ENCODE measurements at places on chromosomes 11 and 22.

DNA sequence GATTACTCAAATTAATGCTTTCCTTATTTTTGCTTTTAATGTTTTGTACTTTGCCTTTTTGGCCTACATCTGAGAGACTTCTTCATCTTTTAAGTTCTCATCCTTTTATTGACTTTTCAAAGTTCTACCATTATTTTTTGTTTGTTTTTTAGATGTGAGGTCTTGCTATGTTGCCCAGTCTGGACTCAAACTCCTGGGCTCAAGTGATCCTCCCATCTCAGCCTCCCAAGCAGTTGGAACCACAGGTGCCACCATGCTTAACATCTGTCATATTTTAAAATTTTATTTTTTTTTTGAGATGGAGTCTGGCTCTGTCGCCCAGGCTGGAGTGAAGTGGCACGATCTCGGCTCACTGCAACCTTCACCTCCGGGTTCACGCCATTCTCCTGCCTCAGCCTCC, 57.8 kb downstream of the PPP6R2 start:
- no peak for DNase-seq

DNA sequence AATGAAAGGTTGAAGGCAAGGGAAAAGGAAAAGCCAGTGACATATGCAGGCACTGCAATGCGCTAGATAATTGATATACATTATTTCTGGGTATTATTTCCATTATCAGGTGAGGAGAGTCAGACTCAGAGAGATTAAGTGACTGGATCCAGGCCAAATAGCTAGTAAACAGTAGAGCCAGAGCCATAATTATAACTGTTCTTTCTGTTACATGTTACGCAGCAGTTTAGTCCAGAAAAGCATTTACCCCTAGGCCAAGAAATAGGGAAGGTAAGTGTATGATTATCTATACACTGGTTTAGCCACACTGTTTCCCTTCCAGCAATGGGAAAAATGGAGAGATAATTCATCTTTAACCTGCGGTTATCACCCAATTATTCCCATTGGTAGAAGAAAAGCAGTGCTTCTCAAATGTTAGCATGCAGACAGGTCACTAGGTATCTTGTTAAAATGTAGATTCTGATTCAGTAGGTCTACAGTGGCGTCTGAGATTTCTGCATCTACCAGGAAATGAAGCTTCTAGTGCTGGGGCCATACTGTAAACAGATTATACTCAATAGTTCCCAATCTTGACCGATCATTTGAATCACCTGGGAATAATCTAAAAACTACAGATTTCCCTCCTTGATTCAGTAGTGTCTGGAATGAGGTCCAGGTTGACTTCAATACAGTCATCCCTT, 69.4 kb downstream of the RBFOX2 start:
- DNase-seq: no peak

- no peak for DNase-seq
Measured at GRCh38 chr11:93717501-93717900, 23.8 kb downstream of the TAF1D start.

GRCh38 chr11:76244316-76244851, 38.1 kb upstream of the WNT11 start:
- no peak for DNase-seq

DNA sequence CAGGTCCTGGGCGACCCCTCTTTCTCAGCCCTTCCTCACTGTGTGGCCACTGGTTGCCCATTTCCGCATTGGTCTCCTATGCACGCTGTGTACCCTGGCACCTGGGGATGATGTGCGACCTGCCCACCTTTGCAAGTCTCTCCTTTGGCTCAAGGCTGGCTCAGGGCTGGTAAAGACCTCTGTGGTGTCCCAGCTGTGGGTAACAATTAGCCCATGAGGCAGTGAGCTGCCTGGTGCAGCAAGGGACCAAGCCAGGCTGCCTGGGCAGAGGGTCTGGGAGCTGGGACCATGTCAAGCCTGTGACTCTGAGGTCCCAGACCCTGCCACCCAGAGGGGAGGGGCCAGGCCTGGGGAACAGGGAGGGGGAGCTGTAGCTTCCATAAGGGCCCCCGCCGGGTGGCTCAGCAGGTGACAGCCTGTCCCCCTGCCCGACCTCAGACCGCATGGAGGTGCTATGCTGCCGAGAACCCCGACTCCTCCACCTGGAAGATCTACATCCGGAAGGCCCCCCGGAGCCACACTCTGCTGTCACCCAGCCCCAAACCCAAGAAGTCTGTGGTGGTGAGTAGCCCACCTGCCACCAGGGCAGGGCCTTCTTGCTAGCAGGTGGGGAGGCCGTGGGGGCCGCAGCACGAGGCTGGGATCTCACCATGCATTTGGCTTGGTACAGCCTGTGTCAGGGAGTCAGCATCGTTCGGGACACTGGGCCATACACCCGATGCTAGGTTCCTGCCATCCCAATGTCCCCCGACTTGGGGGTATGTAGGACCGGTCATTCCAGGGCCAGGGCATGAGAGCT, 112.5 kb downstream of the KCNQ1OT1 start:
- no peak for DNase-seq

DNA sequence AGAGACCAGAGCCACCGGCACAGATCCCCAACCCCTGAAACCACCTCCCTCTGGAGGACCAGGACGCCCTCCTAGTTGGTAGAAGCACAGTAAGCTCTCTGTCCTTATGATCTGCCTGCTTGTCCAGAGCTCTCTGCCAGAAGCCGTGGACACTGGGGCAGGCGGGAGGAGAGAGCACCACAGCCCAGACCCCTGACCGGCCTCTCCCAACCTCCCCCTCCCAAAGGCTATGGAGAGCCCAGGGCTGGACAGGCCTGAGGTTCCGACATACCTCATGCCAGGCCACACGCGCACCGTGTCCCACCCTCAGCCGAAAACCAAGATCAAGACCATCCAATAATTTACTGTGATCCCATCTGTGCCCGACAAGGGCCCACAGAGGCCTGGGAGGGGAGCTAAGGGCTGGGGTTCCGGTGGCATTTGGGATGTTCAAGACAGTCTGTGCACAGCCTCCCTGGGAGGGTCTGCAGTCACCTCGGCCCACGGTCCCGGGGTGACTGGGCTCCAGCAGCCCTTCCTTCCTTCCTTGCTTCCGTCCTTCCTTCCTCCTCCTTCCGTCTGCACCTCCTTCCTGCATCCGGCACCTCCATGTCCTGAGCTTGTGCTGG, 3.4 kb downstream of the HRAS start:
- no peak for DNase-seq

GRCh38 chr11:62882431-62882749, 1.7 kb downstream of the SLC3A2 start:
- no peak for DNase-seq

GRCh38 chr11:953512-953911, 27.8 kb downstream of the AP2A2 start:
- DNase-seq: no peak

DNA sequence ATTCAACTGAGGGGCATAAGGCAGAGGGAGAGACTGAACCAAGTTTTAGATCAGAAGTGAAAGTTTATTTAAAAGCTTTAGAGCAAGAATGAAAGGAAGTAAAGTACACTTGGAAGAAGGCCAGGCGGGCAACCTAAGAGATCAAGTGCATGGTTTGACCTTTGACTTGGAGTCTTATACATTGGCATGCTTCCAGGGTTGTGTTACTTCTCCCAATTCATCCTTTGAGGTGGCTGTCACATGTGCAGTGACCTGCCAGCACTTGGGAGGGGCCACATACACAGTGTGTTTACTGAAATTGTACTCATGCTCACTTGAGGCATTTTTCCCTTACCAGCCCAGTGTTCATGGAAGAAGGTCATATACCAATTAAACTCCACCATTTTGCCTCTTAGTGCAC, 30.4 kb downstream of the CYP2R1 start:
- no peak for DNase-seq

DNA sequence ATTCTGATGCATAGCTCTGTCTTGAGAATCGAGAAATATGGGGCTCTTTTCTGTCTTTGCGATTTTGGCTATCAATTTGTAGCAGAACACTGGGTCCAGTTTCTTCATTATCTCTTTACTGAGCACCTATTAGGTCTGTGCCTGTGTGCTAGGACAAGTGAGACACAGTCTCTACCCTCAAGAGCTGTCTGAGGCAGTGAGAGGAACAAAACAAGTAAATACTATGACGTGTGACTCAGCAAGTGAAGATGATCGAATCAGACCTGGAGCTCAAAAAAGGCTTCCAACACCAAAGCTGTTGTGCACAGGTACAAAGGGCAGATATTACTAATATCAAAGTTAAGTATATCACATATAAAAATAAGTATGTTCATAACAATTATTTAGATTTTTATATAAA, 52.4 kb downstream of the LGR4 start:
- DNase-seq: no peak

DNA sequence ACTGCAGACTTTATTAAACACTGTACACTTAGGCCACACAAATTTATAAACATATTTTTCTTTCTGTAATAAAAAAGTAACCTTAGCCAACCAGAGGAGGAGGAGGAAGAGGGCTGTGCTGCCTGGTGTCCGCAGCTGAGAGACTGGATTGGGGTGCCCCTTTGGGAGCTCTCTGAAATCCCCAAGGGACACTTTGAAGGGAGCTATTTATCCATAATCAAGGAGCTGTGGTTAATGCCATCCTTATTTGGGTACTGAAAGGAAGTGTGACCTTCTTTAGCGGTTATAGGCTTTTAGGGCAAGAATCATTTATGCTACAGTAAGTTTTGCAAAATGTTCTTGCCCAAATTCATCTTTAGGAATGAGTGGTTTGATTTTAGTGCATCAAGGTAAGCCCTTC, 125.8 kb downstream of the RASSF10 start:
- DNase-seq: no peak

DNA sequence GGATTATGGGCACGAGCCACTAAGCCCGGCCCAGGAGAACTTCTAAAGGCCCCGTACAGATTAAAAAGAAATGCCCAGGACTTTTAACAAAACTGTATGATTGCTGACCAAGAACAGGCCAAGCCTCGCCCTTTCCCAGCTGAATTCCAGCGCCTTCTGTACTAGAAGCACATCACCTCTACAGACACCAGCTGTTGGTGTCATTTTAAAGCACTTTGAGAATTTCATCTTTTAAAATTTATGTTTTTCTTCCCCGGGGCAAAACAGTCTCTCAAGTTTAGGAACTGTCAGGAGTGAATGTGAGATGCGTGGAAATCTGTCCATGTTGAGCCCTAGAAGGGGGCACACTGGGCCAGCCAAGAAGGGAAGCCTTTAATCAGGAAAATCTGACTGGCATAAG, 362.4 kb downstream of the LARGE1 start:
- DNase-seq: no peak

DNA sequence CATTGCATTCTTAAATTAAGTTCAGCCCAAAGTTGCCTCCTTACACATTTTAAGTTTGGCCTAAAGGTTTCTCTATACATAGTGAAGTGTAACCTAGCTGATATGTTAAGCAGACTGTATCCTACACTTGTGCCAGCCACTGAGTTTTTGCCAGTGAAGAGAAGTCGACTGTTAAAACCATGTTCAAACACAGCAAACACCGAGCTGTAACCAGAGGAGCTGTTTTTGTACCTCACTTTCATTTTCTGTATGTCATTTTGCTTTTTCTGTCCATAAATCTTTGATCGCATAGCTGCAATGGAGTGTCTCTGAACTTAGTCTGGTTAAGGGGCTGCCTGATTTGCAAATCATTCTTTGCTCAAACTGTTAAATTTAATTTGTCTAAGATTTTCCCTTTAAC, 403.7 kb downstream of the LUZP2 start:
- DNase-seq: no peak

- DNase-seq: no peak
Measured at GRCh38 chr22:36166518-36167220, 6.1 kb upstream of the APOL3 start.

- DNase-seq: no peak
Measured at GRCh38 chr22:48960980-48961660, 866.6 kb downstream of the BRD1 start.

DNA sequence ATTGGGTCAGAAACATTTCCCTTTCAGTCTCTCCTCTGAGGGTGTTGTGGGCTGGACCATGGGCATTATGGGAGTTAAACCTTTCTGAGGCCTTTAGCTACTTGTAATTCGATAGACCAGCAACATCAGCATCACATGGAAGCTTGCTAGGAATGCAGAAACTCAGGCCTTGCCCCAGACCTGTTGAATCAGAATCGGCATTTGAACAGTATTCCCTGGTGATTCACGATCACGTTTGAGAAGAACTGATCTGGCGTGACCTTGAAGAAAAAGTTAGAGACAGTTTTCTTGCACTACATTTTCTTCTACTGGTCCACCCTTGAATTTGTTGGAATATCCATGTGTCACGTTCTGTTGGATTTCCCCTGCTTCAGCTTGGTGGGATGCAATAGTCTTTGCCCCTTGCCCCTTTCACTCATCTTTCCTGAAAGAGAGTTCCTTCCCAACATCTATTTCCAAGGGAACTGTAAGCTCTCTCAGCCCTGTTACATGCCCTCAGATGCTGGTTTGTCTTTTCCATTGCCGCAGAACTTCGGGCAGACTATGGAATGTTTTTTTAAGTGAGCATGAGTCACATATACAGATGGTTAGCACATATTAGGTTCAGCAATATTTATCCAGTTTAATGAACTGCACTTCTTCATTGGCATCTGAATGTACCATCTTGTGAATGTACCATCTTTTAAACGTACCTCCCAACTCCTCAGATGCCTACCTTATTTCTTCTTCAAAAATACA, 23.9 kb downstream of the EHF start:
- DNase-seq: no peak
